ENCODE measurements at places on chromosomes 5 and 9.
A peak's percentile ranks its signal among the peaks of the same experiment; 100 is the strongest.

GRCh38 chr5:148760945-148761638 is 65.3 kb upstream of the ADRB2 start:
- DNase-seq: peak; percentile 36

DNA sequence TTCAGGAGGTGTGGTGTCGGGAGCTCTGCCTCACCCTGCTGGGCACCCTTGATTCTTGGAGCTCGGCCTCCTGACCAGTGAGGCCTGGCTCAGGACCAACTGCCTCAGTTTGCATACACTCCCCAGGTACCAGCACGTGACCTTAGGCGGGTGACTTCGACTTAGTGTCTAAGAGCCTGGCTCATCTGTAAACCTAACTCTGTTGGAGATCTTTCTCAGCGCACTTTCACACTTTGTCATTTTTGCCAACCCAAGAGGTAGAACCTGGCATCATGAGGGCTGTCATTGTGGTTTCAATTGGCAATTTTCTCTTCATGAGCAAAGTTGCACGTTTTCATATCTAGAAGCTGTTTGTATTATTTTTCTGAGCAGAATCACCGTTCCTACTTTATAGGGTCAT is 13.4 kb upstream of the WNK2 start:
- DNase-seq: no peak

DNA sequence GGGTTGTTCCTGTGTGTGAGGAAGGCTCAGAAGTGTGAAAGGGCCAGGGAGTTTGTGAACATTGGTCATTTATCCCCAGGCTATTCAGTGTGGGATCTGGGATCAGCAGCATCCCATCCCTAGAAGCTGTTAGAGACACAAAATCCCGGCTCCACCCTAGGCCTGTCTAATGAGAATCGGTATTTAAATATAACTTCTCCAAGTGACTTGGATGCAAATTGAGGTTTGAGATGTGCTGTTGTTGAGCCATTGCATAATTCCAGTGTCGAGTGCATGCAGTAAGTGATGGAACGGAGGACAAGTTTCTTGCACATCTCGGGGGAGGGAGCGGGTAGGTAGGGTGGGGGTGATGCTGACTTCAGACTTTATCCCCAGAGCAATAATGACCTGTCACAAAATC is 138.3 kb downstream of the FBXL7 start:
- DNase-seq: no peak

GRCh38 chr5:58183786-58184085 is 276.1 kb downstream of the PLK2 start:
- no peak for DNase-seq

DNA sequence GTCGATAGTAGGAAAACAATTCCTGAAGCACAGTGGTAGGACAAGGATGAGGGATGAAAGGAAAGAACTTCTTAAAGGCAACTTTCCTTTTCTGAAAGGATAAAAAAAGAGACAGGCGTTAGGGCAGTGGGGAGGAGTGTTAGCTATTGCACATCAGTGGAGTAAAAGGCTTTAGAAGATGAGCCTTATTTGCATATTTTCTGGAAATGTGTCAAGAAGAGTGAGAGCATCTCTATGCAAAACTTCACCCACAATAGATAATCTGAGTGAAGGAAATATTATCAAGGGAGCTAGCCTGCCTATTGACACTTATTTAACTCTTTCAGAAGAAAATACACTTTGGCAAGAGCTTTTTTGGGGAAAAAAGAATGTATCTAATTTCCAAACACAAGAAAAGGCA is 151.6 kb downstream of the MACIR start:
- no peak for DNase-seq

GRCh38 chr5:66551338-66551737 is 44.9 kb upstream of the MAST4 start:
- DNase-seq: no peak

GRCh38 chr5:7980881-7981280 is 111.9 kb downstream of the MTRR start:
- no peak for DNase-seq

DNA sequence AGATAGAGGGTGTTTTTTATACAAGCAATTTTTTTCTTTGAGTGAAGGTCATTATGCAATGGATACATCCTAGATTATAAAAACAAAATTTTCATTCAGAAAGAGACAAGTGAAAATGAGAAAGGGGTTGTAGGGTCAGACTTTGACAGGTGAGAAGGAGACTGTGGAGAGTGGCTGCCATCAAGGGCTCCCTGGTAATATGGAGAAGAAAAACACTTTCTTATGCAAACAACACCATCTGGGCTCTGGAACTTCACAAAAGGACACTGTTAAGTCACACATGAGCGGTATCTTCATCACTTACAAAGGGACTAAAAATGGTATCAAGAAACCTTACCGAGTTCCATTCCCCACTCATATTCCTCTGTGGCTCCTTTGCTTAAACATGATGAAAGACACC is 23.5 kb downstream of the C7 start:
- no peak for DNase-seq

- DNase-seq: peak; percentile 7
Measured at GRCh38 chr5:69206528-69207190, 17.3 kb downstream of the CENPH start.

All from astrocyte of the spinal cord (primary cell).